Left ventricle myocardium inferior (tissue), 1 donor: ENCODE measurements at places on chromosomes 7 and 10.

DNA sequence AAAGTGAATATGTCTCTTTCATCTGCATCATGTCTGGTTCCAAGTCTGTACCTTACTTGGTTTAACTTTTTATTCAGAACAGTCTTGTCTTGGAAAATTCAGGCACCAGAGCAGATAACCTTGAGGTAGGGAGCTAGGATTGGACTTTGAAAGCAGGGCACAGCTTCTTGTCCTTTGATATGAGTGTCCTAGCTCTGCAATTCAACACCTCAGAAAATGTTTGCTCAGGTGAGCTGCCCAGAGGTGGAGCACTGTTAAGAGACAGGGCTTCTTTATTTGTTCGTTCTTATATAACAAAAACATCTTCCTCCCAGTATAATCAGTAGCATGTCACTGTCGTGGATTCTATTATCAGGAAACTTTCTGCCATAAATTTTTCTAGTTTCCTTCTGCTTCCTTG is 118.3 kb downstream of the LRRC4 start:
- H3K4me3 ChIP-seq = no peak overlapping the region
- no peak for DNase-seq

GRCh38 chr10:48287417-48288391 is 13.2 kb upstream of the FRMPD2 start:
- DNase-seq = peak; percentile 33
- H3K27me3 ChIP-seq = peaks cover 4% of the 10 kb centered on the region
- no peak overlapping the region for H3K27ac ChIP-seq
- H3K4me3 ChIP-seq = no peak overlapping the region
- H3K4me1 ChIP-seq = peaks cover 18% of the 10 kb centered on the region

- H3K36me3 ChIP-seq = no peaks in the 10 kb centered on the region
- H3K4me1 ChIP-seq = no peaks in the 10 kb centered on the region
- peaks cover 63% of the 10 kb centered on the region for H3K27me3 ChIP-seq
- H3K4me3 ChIP-seq = no peak overlapping the region
- no peak for DNase-seq
- no peak overlapping the region for H3K27ac ChIP-seq
Measured at GRCh38 chr7:2984091-2984490, 59.6 kb downstream of the CARD11 start.

DNA sequence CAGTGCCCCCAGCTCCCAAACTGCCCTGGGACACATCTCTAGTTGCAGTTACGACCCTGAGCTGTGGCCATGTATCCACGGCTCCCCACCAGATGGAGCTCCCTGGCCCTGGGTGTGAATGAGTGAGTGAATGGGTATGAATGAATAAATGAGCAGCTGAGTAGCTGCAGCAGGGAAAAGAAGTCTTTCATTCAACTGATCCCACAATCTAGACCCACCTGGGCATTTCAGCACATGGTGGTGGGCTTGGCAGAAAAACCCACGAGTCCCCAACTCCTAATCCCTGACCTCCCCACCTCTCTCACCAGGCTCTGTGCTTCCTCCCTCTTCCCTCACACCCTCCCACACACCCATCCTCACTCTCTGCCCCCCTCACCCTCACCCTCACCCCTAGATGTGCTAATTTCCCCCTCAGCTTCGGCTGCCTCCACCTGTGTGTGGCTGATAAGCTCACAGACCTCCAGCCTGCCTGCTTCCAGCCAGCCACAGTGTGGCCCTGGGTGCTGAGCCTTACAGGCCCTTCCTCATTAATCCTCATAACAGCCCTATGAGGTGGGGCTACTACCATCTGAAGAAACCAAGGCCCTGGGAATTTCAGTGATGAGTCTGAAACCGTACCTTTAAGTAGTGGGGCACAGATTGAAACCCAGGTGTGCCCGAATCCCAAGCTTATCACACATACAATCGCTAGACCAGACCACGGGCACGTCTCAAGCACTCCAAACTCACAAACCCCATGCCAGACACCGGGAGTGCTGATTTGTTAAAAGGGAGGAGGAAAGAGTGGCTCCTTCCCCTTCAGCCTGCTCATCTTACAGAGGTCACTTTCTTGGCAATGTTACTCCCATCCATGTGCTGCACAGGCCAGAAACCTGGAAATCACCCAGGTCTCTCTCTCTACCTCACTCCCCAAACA is 2.2 kb upstream of the ATP6V1F start:
- H3K36me3 ChIP-seq = peaks cover 26% of the 10 kb centered on the region
- H3K27me3 ChIP-seq = no peaks in the 10 kb centered on the region
- no peak for DNase-seq
- no peak overlapping the region for H3K4me3 ChIP-seq
- H3K27ac ChIP-seq = peak overlapping the region; percentile 83

- peaks cover 16% of the 10 kb centered on the region for H3K36me3 ChIP-seq
- DNase-seq = no peak
- H3K27me3 ChIP-seq = no peaks in the 10 kb centered on the region
- H3K27ac ChIP-seq = no peak overlapping the region
Measured at GRCh38 chr7:127810696-127811660, 159.0 kb downstream of the SND1 start.

DNA sequence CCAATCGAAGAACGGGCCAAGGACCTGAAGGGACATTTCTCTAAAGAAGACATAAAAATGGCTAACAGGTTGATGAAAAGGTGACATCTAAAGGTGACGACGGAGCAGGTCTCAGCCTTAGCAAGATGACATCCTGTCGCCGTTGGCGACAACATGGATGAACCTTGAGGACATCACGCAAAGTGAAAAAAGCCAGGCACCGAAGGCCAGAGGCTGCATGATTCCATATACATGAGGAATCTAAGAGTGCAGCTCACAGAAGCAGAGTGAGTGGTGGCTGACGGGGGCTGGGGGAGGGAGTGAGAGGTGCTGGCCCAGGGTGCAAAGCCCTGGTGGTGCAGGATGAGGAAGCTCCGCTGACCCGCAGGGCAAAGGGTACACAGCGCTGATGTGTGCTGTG is 34.1 kb upstream of the NKX6-2 start:
- no peaks in the 10 kb centered on the region for H3K36me3 ChIP-seq
- no peak overlapping the region for H3K4me3 ChIP-seq
- no peak overlapping the region for H3K27ac ChIP-seq
- peaks cover 48% of the 10 kb centered on the region for H3K27me3 ChIP-seq
- DNase-seq = no peak

DNA sequence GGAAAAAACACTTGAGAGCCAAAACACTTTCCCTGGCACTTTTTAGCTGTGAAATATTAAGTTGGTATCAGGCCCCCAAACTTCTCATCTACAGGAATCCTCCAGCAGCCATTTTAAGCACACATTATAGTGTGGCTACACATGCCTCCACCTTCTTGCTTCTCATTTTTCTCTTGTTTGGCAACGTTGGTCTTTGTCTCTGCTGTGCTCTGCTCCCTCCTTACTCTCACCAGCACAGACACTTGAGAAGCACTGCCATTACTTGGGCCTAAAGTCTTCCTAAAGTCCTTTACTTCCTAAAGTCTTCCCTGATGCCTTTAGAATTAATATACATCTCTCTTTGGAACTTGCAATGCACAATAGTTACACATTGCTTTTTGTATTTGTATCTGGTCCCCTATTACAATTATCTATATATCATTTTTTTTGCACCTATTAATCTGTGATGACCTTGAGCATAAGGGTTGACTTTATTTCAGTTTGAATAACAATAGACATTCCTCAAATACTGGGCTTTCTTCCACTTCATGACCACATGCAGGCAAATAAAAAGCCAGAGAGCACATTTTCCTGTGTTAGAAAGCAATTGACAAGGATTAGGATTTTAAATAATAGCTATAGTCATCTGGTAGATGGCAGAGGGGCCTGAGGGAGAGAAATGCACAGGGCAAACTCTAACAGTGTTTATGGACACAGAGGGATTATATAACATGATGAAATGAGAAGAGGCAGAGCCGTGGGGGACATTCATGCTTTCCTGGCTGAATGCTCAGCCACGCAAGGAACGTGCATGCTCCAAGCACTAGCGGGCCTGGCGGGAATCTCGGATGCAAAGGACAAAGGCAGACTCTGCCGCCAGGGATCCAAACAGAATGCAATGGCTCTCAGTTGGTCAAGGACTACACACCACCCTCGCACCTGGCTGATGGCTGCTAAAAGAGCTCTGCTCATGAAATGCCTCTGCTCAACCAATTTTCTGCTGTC is 99.3 kb downstream of the CDC14C start:
- H3K36me3 ChIP-seq = no peaks in the 10 kb centered on the region
- H3K4me3 ChIP-seq = no peak overlapping the region

DNA sequence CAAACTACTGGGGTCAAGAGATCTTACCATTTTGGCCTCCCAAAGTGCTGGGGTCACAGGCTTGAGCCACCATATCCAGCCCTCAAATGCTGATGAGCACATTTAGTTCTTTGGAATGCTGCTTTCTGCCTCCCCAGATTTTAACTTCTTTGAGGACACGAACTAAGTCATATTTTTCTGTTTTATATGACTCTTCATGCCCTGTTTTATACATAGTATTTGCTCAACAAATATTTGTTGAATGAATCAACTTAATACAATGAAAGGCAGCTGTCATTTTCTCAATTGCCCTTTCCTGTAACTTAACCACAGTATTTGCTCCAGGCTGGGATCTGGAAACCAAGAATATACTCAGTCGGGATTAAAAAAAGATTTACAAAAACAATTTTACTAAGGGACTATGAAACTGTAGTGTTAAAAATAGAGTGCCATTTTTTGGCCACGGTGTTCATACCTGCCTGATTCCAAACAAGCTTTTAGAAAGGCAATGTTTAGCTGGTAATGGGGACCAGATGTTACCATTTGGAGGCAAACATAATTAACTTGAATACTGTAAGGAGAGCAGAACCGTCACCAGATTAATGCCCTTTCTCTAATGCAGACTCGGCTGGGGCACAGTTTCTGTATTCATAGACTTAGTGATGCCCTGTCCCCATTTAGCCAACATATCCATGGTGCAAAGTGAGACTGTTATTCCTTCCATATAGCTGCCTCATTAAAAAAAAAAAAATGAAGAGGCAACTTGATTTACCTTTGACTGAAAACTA is 117.6 kb downstream of the NRP1 start:
- H3K4me1 ChIP-seq = peaks cover 94% of the 10 kb centered on the region
- H3K27ac ChIP-seq = peak overlapping the region; percentile 76
- DNase-seq = no peak
- no peak overlapping the region for H3K4me3 ChIP-seq
- H3K27me3 ChIP-seq = no peaks in the 10 kb centered on the region

GRCh38 chr7:29748286-29749099 is 57.8 kb upstream of the WIPF3 start:
- H3K36me3 ChIP-seq = no peaks in the 10 kb centered on the region
- H3K27me3 ChIP-seq = no peaks in the 10 kb centered on the region
- peaks cover 9% of the 10 kb centered on the region for H3K4me1 ChIP-seq
- peak overlapping the region; percentile 64 for H3K27ac ChIP-seq

GRCh38 chr10:131071721-131072120 is 239.8 kb downstream of the TCERG1L start:
- DNase-seq = no peak
- no peak overlapping the region for H3K27ac ChIP-seq
- no peaks in the 10 kb centered on the region for H3K4me1 ChIP-seq
- H3K4me3 ChIP-seq = no peak overlapping the region

GRCh38 chr7:151033864-151034249 is 5.6 kb downstream of the ABCB8 start:
- DNase-seq = no peak
- H3K4me1 ChIP-seq = peaks cover 40% of the 10 kb centered on the region
- H3K36me3 ChIP-seq = peaks cover 39% of the 10 kb centered on the region

- H3K27me3 ChIP-seq = peaks cover 18% of the 10 kb centered on the region
- no peaks in the 10 kb centered on the region for H3K36me3 ChIP-seq
- no peak overlapping the region for H3K4me3 ChIP-seq
- no peak for DNase-seq
- no peaks in the 10 kb centered on the region for H3K4me1 ChIP-seq
Measured at GRCh38 chr10:79507440-79508167, 4.7 kb upstream of the EIF5AL1 start.

- no peak overlapping the region for H3K4me3 ChIP-seq
- DNase-seq = no peak
- no peaks in the 10 kb centered on the region for H3K27me3 ChIP-seq
- no peaks in the 10 kb centered on the region for H3K36me3 ChIP-seq
- H3K27ac ChIP-seq = no peak overlapping the region
Measured at GRCh38 chr10:83375274-83375673, 764.0 kb upstream of the GHITM start.
